ENCODE measurements at places on chromosomes 1 and 21.
A peak's percentile ranks its signal among the peaks of the same experiment; 100 is the strongest.

GRCh38 chr1:216032284-216032683 lies 391.0 kb downstream of the USH2A start:
- DNase-seq = no peak

DNA sequence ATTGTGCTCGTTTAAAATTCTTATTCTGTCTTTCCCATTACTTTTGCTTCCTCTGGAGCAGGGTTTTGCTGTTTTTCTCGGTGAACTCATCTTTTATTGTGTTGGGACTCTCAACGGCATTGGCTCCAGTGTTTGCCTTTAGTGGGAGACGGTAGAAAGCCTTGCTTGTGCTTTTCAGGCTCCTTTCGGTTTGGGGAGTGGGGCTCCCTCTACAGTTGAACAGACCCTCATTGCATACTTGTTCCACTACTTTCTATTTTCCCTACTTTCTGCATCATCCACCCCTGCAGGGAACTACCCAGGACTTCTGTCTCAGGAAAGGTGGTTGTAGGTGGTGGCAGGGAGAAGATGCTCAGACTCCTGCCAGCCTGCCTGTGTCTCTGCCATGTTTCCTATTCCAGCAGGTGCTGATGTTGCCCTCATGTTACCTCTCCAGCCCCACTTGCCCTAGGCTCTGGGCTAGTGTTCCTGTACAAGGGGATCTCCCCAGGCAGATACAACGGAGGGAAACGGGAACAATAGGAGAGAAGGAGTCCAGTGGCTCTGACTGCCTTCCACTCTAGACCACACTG lies 68.5 kb upstream of the ZBTB18 start:
- no peak for DNase-seq

- peak; percentile 70 for DNase-seq
Measured at GRCh38 chr1:178126741-178127185, 32.9 kb downstream of the RASAL2 start.

- DNase-seq = no peak
Measured at GRCh38 chr1:221998186-221998612, 256.3 kb upstream of the DUSP10 start.

DNA sequence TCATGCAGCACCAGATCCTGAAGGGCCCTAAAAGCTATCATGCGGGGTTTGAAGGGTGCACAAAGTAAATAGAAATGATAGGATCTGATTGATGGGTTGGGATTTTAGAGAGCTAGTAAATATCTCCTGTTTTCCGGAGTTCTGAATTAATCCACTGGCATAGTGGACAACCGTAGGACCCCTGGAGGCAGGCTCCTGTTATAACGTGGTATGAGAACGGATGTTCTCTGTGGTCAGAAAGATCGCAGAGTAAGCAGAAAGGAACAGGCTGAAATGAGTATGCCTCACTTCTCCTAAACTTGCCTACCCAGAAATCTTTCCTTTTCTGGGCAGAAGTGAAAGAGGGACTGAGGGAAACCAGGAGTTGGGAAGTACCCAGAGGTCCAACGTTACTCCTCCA lies 470.8 kb downstream of the AJAP1 start:
- DNase-seq = no peak

DNA sequence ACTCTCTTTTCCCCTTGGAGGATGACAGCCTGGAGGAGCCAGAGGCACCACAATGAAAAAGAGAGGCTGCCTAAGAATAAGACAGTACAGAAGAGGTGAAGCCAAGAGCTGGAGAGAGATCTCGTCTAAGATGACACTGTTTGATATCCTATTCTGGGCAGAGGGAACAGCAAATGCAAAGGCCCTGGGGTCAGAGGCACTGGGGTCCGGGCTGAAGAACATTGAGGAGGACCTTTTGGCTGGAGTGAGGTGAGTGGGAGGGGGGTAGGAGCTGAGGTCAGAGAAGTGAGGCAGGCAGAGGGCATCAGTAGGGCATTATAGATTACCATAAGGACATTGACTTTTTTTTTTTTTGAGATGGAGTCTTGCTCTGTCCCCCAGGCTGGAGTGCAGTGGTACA lies 19.3 kb upstream of the TMEM51 start:
- DNase-seq = no peak

- DNase-seq = no peak
Measured at GRCh38 chr1:238088560-238089290, 198.0 kb upstream of the ZP4 start.

- DNase-seq = no peak
Measured at GRCh38 chr21:33030633-33031032, 4.9 kb downstream of the OLIG2 start.

DNA sequence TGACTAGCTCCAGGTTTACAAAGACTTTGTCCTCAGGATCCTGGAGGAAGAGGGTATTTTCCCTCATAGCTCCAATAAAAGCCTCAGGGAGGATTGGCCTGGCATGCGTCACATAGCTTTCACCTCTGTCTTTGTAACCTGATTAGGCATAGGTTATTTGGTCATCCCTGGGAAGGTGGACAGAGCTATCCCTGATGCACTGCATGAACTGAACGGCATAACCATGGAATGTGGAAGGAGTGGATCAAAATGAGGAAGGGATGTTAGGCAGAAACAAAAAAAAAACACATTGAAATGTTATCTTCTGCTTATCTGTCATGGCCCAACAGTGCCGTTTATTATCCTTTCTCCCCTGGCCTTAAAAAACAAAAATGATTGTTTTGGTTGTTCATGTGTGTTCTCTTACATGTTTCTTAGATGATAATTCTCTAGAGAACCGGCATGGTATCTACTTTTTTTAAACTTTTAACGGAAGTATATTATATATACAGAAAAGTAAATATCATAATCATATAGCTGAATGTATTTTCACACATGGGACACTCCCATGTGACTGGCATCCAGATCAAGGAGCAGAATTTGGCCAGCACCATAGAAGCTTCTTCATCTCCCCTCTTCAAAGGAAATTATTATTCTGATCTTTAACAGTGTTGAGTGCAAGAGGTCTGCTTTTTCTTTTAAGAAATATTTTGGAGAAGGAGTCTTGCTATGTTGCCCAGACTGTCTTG lies 85.3 kb downstream of the RPS6KC1 start:
- DNase-seq = no peak

GRCh38 chr21:39034590-39035536 lies 148.4 kb downstream of the PSMG1 start:
- no peak for DNase-seq

GRCh38 chr1:223299553-223299952 lies 64.4 kb downstream of the SUSD4 start:
- DNase-seq = no peak

GRCh38 chr1:23742670-23743286 lies 493 bp upstream of the ELOA start:
- no peak for DNase-seq

DNA sequence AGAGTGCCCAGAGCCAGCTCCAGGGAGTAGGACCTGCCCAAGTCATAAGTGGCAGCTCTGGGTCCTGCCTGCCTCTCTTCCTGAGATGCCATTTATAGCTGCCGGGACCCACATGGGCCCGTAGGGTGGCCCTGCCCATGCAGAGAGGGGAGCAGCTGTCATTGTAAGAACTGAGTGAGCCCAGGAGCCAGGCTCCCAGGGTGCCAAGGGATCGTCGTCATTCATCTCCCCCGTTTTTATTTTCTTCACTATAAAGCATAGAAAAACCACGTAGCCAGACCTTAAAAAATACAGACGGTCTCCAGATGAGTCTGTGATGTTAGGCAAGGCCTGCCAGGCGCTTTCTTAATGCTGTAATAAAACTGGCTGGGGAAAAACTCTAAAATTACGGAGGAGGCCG lies 90.7 kb downstream of the IGSF21 start:
- DNase-seq = no peak

DNA sequence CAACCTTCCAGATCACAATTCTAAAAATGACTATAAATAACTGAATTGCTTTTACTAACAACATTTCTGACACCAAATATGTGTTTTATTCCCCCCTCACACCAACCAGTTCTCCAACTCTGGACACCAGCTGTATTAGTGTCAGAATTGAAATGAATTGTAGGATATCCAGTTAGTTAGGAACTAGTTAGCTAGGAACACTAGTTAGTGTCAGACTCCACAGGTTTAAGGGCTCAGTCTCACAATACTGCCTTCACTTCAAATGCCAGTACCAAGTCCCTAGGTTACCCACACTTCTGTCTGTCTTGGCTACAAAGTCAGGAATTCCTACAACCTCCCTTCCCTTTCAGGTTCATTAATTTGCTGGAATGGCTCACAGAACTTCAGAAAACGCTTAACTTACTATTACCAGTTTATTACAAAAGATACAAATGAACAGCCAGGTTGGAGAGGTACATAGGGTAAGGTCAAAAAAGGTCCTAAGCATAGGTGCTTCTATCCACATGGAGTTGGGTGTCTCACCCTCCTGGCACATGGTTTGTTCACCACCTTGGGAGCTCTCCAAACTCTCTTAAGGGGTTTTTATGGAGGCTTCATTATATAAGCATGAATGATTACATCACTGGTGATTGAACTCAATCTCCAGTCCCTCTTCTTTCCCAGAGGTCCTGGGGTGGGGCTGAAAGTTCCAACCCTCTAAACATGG lies 4.2 kb downstream of the STXBP3 start:
- DNase-seq = no peak

DNA sequence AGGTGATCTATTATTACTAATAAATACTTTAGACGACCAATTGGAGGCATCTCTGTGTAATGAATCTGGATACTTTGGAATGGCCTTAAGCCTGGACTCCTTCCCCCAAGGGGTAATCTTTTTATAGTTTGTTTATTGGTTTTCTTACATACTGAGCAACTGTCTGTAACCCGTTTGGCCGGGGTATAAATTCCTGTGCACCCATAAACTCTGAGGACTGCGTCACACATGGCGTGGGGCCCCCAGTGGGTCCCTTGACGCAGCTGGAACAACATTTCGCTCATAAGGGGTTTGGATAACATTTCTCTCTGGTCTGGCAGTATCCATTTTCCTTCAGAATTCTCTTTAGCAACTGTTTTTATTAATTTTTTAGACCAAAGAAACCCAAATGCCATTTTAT lies 26.5 kb downstream of the SCCPDH start:
- no peak for DNase-seq

GRCh38 chr1:77950873-77951272 lies 28.0 kb downstream of the FUBP1 start:
- no peak for DNase-seq

GRCh38 chr1:6184083-6184783 lies 4.1 kb upstream of the CHD5 start:
- DNase-seq = no peak

GRCh38 chr21:28883931-28884330 lies 108.7 kb downstream of the LTN1 start:
- no peak for DNase-seq

- no peak for DNase-seq
Measured at GRCh38 chr21:45011911-45012661, 62.3 kb upstream of the ADARB1 start.

DNA sequence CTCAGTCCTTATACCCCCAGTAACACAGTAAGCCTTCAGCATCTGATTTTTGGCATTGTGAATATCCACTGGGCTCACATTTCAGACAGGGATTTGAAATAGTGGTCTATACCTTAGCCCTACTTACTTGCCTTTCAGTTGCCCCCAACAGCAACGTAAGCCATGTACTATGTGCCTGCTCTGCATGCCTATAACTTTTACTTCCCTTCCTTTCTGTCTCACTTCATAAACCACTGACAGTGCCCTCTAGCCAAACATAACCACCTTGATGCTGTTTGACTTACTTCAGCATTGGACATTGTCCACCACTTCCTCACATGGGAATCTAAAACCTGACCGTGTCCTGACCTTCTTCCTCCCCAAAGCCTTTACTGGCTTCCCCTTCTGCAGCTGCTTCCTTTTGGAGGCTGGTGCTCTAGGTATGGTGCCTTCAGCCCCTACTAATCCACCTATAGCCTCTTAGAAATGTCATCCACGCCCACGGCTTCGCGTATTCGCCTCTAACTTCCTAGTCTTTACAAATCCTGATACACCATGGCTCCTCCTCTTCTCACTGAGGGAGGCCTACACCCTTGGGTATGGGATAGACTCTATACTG lies 3.6 kb upstream of the ZNF672 start:
- DNase-seq = peak; percentile 60

GRCh38 chr21:45127937-45128336 lies 53.6 kb downstream of the ADARB1 start:
- no peak for DNase-seq

DNA sequence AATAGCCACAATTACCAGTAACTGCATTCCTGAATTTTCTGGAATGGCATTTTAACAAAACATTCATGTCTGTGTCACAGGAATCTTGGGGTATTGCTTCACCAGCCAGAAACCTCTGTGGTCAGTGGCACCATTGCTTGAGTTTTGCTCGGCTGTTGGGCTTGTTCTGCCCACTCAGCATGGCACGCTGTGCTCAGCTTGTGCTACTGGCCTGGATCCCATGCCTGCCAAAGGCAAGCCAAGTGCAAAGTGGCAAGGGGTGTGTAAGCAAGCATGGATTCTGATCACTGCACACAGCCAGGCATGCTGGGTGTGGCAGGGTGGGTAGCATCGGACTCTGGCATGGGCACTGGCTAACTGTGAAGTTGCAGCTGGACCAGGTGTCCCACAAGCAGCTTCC lies 1150.9 kb downstream of the MRPL39 start:
- DNase-seq = no peak

All from suppressor macrophage (primary cell).